Amniotic stem cell (primary cell): ENCODE measurements at places on chromosomes 1 and 21.
A peak's percentile ranks its signal among the peaks of the same experiment; 100 is the strongest.

GRCh38 chr1:99965646-99966375, 4.0 kb upstream of the SLC35A3 start:
- no peak for DNase-seq

DNA sequence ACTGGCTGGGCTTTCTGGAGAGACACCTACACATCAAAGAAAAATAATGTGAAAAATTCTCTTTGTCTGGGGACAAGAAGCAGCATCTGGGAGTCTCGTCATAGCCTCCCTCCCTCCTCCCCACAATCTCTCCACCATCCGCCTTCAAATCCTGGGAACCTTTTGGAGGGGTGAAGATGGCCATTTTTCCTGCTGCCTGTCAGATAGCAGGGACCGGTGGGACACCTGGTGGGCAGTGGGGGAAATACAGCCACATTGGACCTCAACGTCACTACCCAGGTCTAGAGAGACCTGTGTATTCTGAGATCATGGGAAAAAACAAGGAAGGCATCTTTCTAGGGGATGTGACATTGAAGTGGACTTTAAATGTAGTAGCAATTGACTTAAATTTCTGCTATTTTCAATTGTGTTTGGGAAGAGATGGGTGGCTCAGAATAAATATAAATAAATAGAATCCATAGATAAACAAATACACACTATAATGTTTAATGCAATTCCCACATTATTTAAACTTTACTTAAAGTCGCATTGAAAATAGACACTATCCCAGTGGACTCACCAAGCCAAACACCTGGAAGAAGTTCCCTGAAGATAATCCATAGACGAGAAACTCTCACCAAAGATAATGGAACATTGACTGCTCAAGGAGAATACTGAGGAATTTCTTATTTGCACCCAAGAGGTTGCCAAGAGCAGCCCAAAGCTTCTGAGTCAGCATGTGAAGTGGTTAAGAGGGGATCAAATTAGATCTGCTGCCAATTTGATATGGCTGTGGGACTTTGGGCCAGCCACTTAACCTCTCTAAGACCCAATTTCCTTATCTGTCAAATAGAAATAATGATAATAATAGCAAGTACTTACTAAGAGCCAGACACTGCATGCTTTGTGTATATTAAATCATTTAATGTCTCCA, 147.6 kb upstream of the CAMK1G start:
- peak; percentile 39 for DNase-seq

DNA sequence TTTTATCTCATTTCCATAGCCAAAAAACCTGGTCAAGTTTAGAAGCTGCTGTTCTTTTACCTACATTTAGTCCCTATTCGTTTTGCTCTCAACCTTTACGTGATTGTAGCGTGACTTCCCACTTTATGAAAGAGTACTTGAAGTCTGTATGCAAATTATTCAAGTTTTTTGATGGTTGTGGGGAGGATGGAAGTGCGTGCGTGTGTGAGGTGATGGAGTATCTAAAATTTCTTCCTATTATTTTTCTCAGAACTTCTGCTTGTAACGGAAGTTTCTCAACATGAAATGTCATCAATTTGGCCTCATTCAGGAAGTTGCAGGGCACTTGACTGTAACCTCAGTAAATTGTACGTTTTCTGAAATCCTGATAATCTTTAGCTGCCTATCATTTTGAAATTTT, 64.0 kb downstream of the SAMSN1 start:
- DNase-seq: no peak

DNA sequence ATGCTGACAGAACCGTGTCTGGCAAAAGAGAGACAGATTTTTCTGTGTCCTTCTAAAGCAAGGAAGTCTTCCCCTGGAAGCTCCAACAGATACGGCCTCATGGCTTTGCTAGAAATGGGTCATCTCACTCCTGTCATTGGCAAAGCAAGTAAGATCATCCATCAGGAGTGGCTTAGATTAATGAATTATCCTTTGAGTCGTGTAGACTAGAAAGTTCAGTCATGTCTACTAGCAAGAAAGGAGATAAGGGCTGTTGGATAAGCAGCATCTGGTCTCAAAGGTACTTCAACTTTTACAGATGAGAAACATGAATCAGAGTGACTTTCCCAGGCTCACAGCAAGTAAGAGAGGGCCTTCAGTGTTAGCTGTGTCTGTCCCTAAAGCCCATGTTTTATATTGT, 3.4 kb upstream of the AGO3 start:
- DNase-seq: no peak

DNA sequence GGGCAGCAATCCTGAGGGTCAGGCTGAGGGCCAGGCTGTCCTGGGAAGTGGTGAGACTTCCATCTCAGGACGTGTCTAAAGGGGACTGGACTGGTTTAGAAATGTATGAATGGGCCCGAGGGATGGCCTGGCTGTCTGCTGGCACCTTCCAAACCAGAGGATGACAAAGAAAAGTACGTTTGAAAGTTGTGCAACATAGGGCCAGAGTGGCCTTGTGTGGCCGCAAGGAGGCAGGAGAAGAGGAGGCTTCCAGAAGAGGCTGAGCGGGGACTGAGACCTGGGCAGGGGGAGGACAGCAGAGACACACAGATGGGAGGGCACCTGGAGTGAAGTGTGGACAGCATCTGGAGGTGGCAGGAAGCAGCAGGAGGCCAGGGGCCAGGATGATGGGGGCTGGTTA, 2.6 kb upstream of the SYTL1 start:
- no peak for DNase-seq

GRCh38 chr1:221565711-221566110, 176.2 kb downstream of the DUSP10 start:
- no peak for DNase-seq

DNA sequence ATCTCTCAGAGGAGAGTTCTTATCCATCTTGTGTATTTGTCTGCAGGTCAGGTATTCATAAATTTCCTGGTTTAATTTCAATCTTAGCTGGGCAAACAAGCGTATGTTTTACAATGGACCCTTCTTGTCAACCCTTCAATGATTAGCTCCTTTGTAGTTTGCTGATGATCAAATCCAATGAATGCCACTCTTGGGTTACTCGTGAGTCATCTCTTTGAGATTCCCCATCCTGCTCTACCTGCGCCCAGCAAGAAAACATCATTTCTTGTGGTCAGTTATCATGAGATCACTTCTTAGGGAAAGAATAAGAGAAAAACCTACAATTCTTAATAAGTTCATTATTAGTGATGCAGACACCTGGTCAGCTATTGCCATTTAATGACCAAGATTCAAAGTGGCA, 572.3 kb upstream of the PKN2 start:
- no peak for DNase-seq

- peak; percentile 43 for DNase-seq
Observed at GRCh38 chr1:62325081-62325480, 5.8 kb upstream of the KANK4 start.

DNA sequence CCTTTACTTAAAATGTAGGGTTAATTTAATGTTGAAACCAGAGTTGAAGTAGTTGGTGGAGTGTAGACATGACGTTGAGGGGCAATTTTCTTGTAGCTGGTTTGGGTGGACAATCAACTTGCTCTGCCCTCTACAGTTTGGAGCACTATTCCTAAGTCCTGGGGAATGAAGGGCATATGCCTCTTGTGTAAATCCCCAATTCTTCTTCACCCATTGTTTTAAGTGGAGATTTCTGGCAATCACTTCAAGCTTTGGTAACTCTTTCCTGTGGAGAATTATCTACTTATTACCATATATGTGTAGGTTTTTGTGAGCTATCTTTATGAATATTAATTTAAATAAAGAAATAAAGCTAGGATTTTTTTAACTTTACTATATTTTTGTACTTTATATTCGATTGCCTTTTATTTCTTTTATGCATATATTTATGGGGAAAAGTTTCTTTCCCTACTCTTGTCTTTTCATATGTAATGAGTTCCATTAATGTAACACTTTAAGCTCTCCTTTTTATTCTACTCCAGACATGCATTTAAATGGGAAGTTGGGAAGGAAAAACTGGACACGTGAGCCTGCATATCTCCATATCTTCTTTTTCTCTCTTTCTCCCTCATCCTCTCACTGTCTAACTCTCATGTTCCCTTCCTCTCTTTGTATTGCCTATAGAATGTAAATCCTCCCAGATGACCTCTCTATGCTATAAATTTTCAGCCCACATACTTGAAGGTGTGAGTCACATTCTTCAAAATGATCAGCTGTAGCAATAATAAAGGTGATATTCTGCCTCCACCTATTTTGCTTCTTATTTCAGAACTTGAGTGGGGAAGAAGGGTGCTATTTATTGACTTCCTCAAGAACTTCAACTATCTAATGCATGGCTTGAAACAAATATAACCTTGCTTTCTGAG, 276.7 kb downstream of the PTPRC start:
- DNase-seq: no peak

DNA sequence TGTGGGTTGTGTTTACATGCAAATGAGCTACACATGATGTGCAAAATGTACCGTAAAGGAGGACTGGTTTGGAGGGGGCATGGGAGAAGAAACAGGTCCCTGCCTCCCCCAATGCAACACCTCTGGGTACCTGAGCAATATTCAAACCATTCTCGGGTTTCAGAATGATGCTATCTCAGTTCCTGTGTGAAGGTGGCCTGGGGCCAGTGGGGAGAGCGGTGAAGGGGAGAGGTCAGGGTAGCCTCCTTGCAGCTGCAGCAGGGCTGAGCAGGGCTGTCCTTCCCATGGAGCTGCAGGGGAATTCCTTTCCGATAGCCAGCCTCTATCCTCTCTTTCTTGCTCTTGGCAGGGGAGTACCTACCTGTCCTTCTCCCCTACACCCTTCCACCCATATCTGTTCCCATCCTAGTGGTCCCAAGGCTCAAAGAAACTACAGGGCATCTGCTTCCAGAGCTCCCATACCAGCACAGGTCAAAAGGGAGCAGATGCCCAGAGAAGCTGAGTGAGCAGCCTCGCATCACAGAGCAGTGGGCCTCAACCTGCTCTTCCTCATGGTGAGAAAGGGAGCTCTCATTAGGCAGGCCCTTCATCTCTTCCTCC, 11.9 kb downstream of the MEF2D start:
- no peak for DNase-seq

- no peak for DNase-seq
Observed at GRCh38 chr1:57018119-57018518, 52.3 kb upstream of the C8B start.

DNA sequence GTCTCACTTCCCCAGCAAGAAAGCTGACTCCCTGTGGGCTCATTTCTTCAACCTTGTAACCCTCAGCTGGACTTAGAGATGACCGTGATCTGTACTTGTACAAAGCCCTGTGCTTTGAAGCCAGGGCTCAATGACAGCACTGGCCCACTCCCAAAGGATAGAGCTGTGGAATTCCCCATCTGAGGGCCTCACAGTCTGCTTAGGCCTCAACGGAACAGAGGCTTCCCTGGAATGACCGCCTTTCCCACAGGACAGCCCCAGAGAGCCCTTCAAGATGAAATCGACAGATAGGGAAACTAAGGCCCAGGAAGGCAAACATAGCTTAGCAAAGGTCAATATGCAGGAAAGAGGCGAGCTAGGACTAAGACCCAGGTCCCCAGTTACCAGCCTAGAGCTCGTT, 11.5 kb downstream of the SLC9A1 start:
- DNase-seq: no peak

DNA sequence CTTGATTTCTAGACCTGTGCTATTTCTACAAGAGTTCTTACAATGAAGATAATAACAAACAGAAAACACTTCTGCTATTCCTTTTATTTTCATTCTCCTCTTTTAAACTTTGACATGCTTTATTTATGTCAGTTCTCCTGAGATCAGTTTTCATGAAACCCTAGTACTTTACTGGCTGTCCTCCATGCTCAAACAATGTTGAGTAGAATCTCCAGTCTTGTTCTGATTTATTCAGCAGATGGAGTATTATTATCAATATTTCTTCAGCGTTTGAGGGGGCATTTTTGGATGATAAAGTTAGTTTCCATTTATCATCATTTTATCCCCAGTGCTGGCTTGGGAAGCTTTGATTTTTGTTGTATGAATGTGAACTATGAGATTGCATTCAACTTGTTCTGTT, 85.9 kb upstream of the WARS2 start:
- no peak for DNase-seq

- DNase-seq: no peak
Observed at GRCh38 chr1:23554127-23554480, 5.2 kb downstream of the ID3 start.

DNA sequence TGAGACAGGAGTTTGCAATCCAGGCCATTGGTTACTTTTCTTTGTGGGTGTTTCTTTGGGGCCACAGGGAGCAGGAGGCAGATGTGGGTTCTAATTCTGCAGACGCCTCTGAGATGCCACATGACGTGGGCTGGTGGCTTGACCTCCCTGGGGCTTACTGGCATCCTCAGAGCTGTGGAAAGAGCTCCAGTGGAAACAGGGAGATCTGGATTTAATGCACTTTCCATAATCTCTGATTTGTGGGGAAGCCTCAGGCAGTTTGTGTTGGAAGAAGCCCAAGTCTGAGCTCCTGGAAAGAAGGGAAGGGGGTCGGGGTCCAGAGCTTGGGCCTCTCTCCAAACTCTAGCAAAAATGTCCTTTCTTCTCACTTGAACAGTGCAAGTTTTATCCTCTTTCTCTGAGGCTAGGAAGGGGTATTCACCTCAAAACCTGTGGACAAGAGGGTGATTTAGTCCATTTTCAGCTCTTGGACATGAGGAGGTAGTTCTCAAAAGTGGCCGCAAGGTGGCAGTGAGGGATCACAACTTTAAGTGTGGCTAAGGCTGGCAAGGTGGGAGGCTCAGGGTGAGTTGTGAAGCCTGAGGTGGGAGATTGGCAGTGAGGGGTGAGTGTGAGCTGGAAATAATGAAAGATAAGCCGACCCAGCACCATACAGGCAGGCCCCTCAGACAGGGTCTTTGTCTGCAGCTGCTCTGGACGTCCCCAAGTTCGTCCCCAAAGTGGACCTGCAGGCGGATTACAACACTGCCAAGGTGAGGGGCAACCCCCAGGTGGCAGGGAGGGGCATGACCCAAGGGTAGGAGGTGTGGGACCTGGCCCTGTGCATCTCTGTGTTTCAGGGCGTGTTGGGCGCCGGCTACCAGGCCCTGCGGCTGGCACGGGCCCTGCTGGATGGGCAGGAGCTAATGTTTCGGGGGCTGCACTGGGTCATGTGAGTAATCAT, 9.2 kb downstream of the IKBKE start:
- DNase-seq: peak; percentile 58

DNA sequence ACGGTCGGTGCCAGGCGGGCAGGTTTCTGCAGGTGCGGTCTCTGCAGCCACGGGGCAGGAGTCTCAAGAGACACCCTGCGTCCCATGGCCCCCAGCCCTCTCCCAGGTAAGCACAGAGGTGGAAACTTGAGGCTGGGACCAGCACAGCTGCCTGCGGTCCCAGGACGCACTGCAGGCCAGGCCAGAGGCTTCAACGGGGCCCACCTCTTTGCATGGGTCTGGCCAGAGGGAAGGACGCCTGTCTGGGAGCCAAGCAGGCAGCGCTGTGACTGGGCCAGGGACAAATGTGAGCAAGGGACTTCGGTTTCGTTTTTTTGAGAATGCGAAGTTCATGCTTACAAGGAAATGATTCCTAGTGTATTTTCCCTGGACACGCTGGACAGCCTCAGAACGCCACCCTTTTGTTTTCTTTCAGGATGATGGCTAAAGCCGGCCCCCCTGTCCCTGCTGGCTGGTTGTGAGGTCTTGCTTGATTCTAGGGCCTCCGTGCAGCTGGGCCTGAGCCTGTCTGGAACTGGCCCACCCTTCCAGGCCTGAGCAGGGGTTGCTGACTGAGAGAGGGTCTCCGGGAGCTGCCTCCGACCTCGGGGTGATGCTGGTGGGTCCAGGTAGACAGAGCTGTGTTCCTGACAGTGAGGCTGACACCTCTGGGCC, 38.3 kb downstream of the MORN1 start:
- no peak for DNase-seq
